ENCODE measurements at places on chromosomes 4 and X.
A peak's percentile ranks its signal among the peaks of the same experiment; 100 is the strongest.

DNA sequence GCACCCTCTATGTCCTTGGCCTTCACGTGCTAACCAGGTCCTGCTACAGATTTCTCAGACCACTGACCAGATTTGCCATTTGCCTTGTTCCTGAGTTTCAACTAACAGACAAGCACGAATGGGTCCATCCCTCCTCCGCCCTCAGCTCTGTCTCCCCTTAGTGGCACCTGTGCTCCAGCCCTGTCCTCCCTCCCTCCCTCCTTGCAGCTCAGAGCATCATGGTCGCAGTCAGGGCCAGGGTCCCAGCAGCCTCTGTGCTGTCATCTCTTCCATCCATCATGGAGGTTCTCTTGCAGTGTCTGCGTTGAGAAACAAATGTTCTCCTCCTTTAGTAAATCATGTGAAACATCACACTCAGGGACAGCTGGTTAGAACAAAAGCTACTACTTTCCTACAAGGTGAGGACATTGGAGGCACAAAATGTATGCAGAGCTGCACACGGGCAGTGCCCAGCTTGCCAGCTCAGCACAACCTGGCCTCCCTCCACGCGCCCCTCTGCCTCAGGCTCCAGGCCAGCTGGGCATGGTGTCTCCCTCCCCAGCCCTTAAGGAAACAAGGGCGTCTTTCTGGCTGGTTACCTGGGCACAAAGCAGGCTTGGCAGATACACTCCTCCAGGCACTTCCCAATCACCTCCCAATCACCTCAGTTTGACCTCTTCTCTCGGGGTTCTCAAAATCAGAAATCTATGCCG lies 79.5 kb upstream of the ATP6AP2 start:
- DNase-seq, result no peak

DNA sequence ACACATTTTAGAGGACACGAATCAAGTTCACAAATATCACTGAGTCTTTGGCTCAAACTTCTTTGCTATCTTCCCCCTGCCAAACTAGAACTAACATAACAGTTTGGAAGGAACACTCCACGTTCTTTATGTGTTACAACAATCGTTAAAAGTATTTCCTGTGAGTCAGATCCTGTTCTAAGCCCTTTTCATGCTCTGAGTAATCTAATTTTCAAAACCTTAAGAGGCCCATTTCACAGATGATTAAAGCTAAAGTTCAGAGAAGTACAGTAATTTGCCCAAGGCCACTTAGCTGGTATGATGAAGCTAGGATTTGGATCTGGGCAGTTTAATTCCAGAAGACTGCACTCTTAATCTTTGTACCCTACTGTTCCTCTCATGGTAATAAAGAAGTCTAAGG lies 854.4 kb upstream of the INTU start:
- DNase-seq, result no peak

DNA sequence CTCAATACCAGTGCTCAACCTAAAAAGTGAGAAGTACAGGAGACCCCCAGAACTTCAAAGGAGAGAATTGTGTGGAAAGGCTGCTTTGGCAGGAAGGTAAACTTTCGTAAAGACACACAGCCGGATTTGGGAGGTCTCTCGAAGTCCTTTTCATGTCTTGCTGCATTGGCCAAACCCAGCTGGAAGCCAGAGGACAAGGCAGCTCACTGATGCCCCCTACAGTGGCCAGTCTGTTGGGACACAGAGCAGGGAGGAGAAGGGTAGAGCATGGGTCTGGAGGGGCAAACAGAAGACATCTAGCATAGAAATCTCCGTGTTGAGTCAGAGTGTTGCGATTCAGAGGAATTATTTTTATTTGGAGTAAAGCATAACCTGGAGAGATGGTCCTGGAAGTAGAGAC lies 198.9 kb downstream of the ANK2 start:
- DNase-seq, result no peak

GRCh38 chrX:66023385-66024091 lies 16.3 kb downstream of the VSIG4 start:
- DNase-seq, result no peak

DNA sequence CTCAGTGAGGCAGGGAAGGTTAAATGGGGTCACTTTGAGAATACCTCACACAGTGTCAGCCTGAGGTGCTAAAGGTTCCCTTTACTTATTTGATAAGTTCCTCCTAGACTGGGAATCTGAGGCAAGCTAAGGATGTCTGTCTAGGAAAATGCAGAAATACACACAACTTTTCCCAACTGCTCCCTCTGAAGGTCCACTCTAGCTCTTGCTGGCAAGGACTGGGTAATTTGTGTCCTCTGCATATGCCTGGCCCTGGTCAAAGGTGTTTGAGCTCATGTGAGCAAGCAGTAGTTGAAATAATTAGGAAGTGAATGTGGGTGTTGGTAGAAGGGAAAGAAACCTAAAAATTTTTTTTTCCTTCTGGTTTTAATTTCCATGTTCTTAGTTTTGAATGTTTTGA lies 21.3 kb downstream of the TXLNG start:
- peak; percentile 36 for DNase-seq

DNA sequence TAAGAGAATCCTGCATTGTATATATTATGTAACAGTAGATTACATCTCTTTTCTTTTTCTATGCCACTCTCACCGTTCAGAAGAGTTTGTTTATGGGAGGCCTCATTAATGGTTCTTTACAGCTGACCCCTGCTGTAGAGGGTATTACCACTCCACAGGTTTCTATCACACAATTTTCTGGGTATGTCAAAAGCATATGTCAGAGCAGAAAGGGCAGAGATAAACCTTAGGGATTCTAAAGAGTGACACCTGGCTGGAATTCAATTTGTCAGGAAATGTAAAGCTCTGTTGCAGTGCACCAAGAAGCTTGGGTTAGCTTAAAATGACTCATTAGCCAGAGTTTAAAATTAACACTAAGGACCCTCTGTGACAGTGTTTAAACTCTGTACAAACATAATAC lies 658.7 kb downstream of the PCDH18 start:
- peak; percentile 9 for DNase-seq

- no peak for DNase-seq
These were observed 1.4 kb upstream of the FNIP2 start for GRCh38 chr4:158767451-158767850.

- DNase-seq, result no peak
These were observed 8.2 kb downstream of the MSANTD1 start for GRCh38 chr4:3257103-3257555.

DNA sequence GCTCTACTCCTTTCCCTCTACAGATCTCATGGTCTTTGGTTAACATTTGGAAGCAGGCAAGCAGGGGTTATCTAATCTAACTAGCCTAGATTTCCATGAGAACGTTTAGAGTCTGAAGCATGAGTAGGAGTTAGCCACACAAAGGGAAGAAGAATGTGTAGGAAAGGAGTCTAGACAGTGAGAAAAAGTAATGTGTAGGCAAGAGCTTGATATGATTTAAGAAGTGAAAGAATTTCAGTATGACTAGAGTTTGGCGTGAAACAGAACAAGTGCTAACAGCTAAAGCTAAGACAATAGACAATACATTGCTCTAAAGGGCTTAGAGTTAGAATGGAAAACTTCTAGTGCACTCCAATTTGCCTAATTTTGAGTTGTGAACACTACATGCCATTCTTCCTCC lies 10.8 kb downstream of the CXCL8 start:
- DNase-seq, result no peak

DNA sequence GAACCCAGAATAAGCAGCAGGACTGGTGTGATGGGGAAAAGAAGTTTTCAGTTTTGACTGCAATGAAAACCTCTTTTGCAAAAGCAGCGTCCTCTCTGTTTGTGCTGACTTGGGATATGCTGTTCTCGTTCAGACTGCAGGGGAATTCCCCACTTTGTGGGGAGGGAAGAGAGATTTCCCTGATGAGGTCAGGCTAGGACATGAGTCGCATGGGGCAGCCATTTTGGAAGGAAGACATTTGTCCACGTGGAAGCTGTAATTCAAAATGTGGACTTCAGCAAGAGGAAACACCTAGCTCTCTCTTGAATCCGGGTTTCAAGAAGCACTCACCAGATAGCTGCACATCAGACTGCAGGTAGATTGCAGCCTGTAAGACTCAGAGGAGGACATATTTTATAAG lies 39.3 kb downstream of the ING2 start:
- DNase-seq, result no peak

GRCh38 chr4:140096483-140096861 lies 57.5 kb downstream of the MAML3 start:
- no peak for DNase-seq

GRCh38 chrX:123487236-123487635 lies 245.6 kb downstream of the THOC2 start:
- no peak for DNase-seq

GRCh38 chr4:92600638-92601037 lies 296.9 kb downstream of the GRID2 start:
- no peak for DNase-seq

DNA sequence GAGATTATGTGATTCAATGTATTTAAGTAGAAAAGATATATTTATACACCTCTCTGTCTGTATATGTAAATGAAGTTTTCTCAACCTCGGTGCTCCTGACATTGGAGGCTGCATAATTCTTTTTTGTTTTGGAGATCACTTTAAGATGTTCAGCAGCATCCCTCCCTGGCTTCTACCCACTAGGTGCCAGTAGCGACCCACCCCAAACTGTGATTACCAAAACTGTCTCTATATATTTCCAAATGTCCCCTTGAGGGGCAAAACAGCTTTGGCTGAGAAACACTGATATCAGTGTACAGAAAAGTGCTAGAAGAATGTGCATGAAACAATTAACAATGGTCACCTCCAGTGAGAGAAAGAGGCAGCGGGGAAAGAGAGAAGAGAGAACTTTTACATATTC lies 51.2 kb downstream of the DCX start:
- no peak for DNase-seq

DNA sequence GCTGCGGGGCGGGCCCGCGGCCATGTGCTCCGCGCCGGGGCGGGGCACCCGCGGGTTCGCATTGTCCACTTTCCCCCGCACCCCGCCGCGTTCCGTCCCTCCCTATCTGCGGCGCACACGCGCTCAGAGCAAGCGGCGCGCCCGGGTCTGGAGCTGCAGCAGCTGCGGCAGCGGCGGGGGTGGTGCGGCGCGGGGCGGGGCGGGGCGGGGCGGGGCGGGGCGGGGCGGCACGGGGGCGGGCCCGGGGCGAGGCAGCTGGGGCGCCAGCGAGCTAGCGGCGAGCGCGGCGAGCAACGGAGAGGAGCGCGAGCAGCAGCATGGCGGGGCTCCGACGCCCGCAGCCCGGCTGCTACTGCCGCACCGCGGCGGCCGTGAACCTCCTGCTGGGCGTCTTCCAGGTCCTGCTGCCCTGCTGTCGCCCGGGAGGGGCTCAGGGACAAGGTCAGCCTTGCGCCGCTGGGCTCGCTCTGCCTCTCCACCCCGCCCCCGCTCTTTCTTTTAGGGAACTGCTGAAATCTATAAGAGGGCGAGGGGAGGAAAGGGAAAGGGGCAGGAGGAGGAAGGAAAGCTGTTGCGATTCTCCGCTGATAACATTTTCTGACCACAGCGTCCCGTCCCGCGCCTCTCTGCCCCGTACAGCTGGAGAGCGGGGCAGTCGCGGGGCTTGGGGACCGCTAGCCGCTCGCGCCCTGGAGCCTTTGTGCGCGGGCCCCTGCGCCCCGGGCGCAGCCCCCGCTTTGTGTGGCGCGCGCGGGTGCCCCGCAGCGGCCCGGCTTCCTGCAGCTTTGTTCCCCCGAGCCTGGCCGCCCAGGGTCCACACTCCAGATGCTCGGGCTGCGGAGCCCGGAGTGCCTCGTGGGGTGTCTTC lies at the start of gene TMEM131L:
Gene TMEM131L, plus strand, starts transcription at position 280 of the 868 bp plus-strand sequence. Its CDS starts 38 bp downstream, at position 318.
- DNase-seq, result peak; percentile 32

- DNase-seq, result no peak
These were observed 1981.3 kb upstream of the IGFBP7 start for GRCh38 chr4:59091146-59092142.

DNA sequence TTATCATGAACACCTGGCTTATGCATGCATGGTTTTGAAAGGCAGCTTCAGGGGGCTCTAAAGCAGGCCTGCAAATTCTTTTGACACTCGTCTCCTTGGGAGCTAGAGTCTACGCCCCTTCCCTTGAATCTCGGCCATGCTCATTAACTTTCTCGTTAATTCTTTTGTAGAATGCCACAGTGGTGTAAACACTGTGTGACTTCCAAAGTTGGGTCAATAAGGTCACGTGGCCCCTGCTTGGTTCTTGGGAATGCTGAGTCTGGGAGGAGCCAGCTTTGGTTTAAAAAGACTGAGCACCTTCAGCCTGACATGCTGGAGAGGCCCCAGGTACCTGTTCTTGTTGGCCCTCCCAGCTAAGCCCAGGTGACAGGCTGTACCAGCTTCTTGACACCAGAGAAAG lies 228.4 kb downstream of the DHRSX start:
- no peak for DNase-seq

- no peak for DNase-seq
These were observed 30.7 kb upstream of the HUWE1 start for GRCh38 chrX:53717205-53717604.

DNA sequence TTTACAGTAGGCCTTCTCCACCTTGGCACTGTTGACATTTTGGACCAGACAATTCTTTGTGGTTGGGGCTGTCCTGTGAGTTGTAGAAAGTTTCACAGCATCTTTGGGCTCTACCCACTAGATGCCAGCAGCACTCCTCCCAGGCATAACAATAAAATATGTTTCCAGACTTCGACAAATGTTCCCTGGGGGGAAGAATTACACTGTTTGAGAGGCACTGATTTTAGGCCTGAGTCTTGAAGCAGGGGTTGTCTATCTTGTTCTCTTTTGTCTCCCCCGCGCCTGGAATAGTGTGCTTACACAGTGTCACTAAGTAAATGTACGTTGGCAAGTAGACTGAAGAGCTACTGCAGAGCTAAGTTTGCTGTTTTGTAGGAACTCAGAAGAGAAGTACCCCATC lies 254.4 kb upstream of the BOD1L1 start:
- DNase-seq, result no peak

- DNase-seq, result no peak
These were observed 31.6 kb upstream of the PPP1R2C start for GRCh38 chrX:42809569-42809968.

- no peak for DNase-seq
These were observed 459.7 kb upstream of the FAT1 start for GRCh38 chr4:187183346-187183745.

DNA sequence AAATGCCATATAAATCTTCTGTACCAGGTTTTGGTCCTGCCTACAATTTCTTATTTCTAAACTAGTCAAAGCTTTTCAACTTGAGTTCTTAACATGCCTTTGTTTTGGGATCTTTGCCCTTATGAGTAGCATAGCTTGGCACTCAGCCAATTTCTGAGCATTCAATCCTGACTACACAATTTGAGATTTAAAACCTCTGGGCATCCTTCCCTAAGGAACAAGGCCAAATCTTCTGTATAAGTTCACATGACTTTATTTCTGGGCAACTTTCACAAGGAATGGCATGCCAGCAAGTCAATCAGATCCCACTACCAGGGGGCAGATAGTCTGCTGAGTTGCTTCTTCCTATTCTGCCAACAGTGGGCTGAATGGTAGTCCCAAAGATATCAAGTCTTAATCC lies 254.2 kb downstream of the ADAMTS3 start:
- peak; percentile 13 for DNase-seq

DNA sequence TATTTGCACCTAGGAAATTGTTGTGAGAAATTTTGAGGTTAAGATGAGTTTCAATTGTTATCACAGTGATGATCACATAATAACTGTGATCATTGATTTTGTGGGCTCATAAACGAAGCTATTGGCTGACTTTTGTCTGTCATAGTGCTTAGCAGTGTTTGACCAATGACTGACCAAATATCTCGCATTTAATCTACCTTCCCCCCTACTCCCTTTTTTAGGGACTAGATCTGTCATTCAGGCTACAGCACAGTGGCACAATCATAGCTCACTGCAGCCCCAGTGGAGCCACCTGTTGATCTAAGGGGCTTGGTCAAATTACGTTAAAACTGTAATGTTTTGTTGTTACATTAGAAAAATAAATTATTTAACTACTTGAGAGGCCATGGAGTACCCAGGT lies 1.5 kb downstream of the FUNDC2 start:
- DNase-seq, result no peak

GRCh38 chr4:74663631-74664030 lies 130.7 kb downstream of the BTC start:
- no peak for DNase-seq

Data from NCI-H524 (cell line).